ENCODE measurements at places on chromosomes 1 and 21. TPM values are rescaled to one million over a fixed set of nuclear protein-coding genes. Genes with fewer than 3 reads are reported as not detected.

The GUCA2A gene
- total RNA-seq, result 2.2 TPM

The WNT4 gene
- total RNA-seq, result 0.14 TPM

The MX2 gene
- 5.1 TPM for total RNA-seq

The SPRR4 gene
- total RNA-seq, result not detected

The CLIC6 gene
- total RNA-seq, result 0.71 TPM

The CRNN gene
- not detected for total RNA-seq

The CELA3B gene
- not detected for total RNA-seq

The SUCO gene
- total RNA-seq, result 31.7 TPM

The CROCC gene
- total RNA-seq, result 24.2 TPM

The KLHDC8A gene
- total RNA-seq, result 0.95 TPM

The GPR37L1 gene
- 0.27 TPM for total RNA-seq

DNA sequence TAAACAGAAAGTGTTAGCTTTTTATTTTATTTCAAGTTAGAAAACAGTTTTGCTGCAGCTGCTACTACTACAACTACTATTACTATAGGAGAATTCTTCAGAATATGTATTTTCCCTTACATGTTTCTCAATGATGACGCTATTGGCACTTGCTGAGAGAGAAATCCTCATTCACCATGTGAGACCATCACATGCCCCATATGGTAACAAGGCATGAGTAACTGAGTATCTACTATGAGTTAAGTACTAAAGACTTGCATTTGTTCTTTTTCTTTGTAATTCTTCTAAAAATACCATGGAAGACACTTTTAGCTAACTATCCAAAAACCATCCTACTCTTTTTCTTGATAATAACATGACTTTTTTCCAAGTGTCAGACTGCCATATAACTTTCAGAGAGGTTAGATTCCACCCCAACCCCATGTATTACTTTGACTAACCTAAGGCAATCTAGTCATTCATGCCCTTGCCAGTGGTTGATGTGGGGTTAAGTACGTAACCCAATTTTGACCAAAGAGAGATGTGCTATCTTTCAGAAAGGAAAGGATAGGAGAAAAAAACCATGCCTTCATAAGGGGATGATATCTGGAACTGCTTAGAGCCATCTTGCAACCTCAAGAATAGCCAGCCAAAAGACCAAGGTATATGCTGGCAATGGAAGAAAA is 42.9 kb downstream of the COP1 start:
- no peak for DNase-seq

GRCh38 chr1:2974701-2975301 is 46.5 kb upstream of the ACTRT2 start:
- peak; percentile 33 for DNase-seq

DNA sequence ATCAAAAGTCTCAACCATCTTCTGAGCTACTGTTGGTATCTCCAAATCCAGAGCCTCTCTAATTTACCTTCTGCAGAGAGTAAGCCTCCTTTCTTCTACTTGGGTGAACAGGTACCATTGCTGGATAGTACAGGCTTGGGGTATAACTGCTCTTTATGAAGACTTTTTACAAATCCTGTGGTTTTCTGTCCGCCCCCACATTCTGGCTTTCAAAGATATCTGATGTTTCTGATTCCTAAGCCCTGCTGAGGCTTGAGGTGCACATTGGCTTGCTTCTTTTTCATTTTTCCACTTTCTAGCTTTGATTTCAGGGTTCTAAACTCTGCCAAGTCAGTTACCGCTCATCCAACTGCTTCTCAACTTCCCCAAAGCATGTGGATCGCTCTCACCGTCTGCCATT is 37.1 kb downstream of the TENT5C start:
- no peak for DNase-seq

DNA sequence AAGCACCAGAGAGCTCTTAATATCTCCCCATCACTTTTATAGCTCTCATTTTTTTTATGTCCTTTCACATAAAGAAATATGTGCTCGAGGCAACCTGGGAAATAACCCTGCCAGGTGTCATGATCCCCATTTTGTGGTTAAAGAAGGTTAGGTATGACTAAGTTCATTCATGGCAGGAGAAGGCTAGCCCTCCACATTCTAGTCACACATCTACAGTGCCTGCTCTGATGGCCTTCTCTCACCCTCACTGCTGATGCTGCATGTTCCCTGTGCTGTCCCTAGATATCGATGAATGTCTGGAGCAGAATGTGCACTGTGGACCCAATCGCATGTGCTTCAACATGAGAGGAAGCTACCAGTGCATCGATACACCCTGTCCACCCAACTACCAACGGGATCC is 187.5 kb downstream of the TPR start:
- no peak for DNase-seq

DNA sequence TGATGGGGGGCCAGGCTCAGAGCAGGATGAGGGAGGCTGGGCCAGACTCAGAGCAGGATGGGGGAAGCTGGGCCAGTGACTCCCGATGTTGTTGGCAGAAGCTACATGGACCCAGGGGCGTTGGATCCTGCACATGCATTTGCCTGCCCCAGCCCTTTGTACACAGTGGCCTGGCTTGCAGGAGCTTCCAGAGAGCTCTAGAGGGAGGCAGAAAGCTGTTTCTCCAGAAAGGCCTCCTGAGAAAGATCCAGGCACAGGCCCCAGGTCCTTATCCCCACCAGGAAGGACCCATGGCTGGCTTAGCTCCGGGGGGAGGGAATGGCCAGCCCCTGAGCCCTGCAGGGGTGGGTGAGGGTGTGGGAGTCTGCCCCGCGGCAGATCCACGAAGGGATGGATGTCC is 106.6 kb upstream of the ACTRT2 start:
- DNase-seq, result no peak

DNA sequence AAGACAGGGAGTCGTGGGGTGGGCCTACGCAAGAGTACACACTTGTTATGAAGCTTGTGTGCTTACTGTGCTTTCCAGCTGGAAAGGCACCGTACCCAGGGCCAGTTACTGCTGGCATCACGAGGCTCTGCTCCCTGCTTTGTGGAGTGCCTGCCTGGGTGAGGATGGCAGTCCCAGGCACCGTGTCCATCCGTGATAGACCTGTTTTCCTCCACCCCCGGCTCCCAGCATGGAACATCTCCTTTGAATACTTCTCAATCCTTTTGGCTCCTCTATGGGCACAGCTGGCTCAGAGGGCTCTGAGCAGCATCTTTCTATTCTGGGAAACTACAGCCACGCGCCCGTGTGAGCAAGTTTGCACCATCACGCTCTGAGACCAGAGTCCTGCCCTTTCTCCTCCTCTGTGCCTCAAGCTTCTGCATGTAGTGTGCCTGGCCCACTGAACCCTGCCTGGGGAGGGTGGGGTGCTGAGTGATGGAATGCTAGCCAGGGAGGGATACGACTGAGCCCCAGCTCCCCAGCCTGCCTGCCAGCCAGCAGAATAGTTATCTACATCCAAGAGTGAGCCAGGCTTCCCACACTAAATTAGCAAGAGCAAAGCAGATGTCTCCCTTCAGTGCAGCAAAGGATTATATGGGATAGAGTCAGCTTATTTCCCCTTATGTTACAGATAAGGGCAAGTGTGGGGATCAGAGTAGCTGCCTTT is 7.1 kb upstream of the TNR start:
- no peak for DNase-seq

- DNase-seq, result peak; percentile 70
Measured at GRCh38 chr1:184222652-184223052, 164.2 kb upstream of the C1orf21 start.

- DNase-seq, result no peak
Measured at GRCh38 chr1:246760422-246761347, 36.5 kb downstream of the SCCPDH start.

DNA sequence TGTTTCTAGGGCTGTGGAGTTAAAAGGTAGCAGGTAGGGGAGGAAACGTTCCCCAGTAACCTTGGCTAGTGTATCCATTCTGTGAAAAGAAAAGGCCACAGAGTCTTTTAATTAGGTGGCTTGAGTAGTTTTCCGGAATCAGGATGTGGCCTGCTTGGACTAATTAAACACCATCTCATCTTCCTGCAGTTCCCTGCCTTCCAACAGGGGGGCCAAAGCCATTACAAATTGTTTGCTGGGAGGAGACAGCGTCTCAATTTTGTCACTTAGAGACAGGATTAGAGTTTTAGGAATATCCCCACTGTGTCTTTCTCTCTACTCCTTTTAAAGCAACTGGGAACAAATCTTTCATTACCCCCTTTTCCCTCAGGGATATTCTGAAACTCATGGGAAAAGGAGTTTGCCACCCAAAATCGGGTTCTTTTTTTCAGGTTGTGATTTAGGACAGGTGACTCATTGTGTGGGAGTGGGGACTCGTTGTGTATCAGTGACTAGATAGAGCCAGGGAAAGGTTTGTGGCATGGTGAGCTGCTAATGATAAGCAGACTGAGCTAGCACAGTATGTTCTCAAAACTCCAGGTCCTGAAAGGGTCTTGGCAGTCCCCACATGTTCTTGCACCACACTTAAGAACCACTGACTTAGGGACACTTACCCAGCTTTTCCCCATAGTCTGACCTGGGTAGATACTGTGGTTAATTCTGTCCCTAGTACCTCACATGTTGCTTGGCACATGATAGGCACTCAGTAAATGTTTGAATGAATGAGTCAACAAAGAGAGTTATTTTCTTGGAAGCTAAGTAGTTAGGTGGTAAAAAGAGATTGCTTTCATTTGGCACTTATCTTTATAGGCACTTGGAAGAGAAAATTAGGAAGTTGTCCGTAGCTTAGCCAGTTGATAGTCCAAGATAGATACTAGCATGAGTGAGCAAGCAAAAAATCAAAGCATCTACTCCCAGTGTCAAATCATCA is 22.5 kb downstream of the INTS3 start:
- peak; percentile 77 for DNase-seq

GRCh38 chr1:41607808-41608207 is 123.3 kb upstream of the EDN2 start:
- DNase-seq, result peak; percentile 20

DNA sequence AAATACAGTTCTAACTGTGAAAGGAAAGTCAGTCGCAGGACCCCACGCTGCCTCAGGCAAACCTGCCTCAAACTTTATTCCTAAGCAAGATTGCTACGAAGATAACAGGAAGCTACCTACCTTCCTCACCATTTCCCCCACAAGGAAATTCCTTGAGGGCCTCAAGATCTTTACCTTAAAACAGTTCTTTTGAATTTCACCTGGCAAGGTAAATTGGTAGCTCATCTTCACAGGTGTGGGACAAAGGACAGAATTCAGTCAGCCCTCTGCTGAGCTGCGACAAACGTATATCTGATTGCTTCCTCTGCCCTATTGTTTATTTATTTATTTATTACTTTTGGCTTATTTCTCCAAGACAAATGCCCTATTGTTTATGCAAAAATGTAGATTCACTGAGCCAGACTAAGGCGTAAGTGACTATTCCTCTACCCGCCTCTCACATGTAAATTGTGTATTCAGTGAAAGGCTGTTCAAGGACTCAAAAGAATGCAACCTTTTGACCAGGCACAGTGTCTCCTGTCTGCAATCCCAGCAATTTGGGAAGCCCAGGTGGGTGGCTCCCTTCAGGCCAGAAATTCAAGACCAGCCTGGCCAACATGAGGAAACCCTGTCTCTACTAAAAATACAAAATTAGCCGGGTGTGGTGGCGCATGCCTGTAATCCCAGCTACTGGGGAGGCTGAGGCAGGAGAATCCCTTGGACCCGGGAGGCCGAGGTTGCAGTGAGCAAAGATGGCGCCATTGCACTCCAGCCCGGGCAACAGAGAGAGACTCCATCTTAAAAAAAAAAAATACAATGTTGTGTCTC is 17.3 kb upstream of the PKNOX1 start:
- DNase-seq, result peak; percentile 10

- no peak for DNase-seq
Measured at GRCh38 chr1:226438007-226438406, 30.1 kb upstream of the PARP1 start.

DNA sequence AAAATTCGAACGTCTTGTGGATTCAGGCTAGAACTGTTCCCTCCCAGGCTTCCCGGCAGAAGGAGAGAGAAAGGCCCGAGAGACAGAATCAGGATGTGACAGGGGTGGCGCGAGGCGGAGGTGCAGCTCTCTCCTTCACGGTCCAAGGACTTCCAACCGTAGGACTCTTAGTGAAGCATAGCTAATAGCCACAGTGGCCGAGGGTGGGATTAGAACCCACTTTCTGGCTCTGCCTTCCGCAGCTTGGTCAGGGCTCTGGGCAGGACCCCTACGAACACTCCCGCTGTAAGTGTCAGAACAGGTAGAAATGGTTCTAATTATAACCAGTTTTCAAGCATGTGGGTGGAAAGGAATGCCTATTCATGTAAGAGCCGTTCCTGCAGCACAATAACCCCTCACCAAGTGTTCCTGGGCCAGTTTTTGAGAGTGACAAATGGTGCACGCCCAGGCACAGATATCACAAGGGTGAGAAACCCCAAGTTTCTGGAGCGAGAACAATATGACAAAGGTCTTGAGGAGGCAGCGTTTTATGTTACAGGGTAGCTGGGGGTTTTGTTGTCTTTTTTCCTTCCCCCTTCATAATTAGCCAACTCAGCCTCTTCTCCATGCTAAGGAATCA is 86.4 kb downstream of the SYF2 start:
- DNase-seq, result no peak

DNA sequence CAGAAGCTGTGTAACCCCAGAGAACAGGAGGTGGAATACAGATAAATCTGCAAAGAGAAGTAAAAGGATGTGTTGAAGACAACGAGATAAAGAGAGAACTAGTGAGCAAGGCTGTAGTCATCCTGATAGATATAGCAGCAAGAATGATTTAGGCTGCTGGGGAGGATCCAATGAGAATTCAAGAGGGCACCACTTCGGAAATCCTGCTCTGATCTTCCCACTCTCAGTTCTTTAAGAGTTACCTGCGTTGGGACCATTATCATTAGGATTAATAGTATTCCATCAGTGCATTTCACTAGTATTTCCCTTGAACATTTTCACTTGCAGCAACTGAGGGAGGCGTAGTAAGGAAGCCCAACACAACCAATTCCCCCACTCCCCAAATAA is at the start of gene BRINP3:
BRINP3 (minus strand) TSS at position 103 of the 387 bp plus-strand sequence.
- no peak for DNase-seq

DNA sequence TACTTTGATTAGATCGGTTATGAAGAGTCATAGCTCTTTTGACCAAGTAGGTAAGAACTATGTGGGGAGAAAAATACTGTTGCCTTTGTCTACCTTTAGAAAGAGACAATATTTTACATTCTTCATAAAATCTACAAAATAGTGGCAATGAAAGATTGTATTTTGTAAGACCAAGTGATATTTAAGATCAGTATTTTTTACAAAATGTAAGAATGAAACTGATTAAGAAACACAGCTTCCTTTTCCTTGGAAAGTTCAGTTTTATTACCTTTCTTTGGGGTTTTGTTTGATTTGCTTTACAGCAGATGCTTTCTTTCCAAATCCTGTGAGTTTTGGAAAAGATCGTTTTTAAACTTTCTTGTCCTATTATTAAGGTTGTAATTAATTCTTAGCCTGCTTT is 69.8 kb downstream of the SLC35A3 start:
- DNase-seq, result no peak

DNA sequence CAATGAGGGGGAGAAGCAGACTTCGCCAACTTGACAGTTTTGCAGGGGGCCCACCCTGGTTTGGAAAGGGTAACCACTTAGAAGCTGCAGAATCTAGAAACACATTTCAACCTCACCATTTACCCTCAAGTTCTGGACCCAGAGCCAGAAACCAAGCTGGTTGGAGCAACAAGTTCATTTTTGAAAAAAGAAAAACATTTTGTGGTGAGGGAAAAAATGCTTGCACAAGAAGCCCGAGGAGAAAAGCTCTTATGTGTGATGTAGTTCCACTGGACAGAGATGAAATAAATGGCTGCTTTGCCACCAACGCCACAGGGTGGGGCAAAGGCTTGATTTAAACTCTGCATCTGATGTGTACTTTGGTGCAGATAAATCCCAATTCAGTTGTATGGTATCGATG is 10.6 kb upstream of the NGF start:
- no peak for DNase-seq

- no peak for DNase-seq
Measured at GRCh38 chr1:159055181-159055641, 21.4 kb downstream of the AIM2 start.

Measured in sigmoid colon (tissue), 7 donors.